NCI-H526 (cell line): ENCODE measurements at places on chromosomes 2 and 18.

- no peak for DNase-seq
These were observed 22.3 kb downstream of the COX7A2L start for GRCh38 chr2:42338567-42339190.

DNA sequence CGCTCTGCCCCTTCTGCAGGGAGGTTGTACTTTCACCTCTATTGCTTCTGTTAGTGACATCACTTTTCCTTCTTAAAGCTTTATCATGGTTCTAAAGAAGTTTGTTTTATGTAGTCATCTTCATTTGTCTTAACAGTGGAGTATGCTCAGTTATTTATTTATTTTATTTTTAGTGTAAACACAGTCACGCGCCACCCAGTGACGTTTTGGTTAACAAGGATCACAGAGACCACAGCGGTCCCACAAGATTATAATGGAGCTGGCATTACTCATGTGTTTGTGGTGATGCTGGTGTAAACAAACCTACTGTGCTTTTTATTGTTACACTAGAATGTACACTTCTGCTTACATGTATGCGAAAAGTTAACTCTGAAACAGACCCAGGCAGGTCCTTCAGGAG is 89.9 kb downstream of the SOX11 start:
- DNase-seq, result no peak

GRCh38 chr2:45840481-45840880 is 189.0 kb downstream of the PRKCE start:
- DNase-seq, result no peak

DNA sequence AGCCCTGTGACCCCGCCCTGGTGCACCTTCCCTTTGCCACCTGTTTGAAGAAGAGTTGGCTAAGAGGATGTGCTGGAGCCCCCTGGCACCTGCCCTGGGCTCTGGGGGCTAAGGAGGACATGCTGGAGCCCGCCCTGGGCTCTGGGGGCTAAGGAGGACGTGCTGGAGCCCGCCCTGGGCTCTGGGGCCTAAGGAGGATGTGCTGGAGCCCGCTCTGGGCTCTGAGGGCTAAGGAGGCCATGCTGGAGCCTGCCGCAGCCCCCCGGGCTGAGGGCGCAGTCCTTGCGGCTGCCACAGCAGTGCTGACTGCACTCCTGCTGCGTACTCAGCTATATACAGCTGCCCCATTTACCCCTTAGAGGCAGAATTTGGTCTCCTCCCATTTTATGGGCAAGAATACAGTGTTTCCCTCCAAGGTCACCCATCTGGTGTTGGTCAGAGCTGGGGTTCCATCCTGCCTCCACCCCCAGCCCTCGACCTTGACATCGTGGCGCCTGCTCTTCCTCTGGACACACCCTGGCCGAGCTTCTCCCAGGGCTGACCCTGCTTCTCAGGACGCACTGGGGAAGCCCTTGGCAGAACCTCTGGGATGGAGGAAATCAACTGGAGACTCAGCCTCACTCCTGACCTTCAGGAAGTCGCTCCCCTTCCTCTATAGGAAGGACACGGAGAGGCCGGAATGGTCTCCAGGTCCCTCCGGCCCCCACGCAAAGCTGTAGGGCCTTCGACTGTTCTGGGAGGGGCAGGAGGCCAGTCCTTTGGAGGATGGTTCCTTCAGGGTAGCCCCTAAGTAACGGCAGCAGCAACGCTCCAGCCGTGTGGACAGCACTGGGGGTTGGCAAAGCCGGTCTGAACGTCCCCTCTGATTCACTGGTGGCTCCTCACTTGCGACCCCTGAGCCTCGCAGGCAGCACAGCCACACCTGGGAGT is 65.0 kb upstream of the HPCAL1 start:
- no peak for DNase-seq

DNA sequence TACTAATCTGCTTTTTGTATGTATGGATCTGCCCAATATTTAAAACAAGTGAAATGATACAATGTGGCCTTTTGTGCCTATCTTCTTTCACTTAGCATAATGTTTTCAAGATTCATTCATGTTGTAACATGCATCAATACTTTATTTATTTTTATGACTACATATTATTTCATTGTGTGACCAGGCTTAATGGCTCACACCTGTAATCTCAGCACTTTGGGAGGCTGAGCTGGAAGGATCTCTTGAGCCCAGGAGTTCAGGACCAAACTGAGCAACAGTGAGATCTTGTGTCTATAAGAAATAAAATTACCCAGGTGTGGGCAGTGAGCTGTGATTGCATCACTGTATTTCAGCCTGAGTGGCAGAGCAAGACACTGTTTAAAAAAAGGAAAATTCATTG is 33.2 kb downstream of the SPOPL start:
- DNase-seq, result no peak
